ENCODE measurements at places on chromosomes 12 and 14.

DNA sequence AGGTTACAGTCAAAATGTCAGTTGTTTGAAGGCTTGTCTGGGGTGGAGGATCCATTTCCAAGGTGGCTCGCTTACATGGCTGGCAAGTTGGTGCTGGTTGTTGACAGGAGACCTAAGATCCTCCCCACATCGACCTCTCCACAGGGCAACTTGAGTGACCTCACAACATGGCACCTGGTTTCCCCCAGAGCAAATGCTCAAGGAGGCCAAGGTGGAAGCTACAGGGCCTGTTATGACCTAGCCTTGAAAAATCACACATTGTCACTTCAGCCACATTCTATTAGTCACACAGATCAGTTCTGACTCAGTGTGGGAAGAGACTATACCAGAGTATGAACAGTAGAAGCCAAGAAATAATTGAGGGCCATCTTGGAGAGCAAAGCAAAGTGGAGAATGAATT lies 11.3 kb upstream of the GNG2 start:
- DNase-seq: no peak

DNA sequence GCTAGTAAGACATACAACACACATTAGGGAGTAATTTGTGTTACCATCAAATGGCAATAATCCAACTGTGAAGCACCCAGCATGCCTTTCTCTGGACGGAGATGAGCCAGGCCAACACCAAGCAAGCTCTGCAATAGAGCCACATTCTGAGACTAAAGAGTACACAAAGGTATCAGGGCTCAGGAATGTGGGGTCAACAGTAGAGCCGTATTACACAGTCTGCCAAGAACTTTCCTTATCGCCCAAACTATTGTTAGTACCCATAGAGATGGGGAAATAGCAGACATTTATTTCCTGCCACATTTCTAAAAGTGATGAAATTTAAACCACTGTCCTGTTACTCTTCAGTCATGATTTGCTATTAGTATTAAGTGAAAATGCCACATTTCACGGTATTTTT lies 113.7 kb downstream of the BMP4 start:
- DNase-seq: no peak

DNA sequence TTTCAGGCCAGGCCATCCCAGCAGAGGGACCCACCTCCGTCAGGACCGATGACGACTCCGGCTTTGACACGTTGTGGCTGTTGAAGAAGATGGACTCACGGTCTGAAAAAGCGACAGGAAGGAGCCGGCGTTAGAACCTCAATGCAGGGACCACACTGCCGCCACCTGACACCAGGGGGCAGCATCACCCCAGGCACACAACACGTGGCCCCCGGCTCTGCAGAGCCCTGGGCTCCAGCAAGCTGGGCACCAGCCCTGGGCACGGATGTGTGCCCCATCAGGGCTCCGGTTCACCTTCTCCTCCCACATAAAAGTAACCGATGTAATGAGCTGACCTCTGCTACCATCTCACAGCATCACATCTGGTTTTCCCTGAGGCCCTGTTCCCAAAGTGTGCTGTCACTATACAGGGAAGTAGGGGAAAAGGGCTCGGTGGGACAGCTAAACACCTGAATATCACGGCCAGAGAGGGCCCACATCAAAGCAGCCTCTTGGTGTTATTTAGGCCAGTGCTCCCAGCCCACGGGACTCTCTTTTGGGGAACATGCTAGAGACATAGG lies 29.0 kb downstream of the CHGA start:
- DNase-seq: peak; percentile 92

- DNase-seq: no peak
Measured at GRCh38 chr14:106622200-106622745, 1095.9 kb downstream of the TMEM121 start.

- DNase-seq: peak; percentile 90
Measured at GRCh38 chr14:103109535-103110441, 13.5 kb upstream of the TNFAIP2 start.

- DNase-seq: no peak
Measured at GRCh38 chr12:120290609-120291305, 946 bp downstream of the RNU4-2 start.

DNA sequence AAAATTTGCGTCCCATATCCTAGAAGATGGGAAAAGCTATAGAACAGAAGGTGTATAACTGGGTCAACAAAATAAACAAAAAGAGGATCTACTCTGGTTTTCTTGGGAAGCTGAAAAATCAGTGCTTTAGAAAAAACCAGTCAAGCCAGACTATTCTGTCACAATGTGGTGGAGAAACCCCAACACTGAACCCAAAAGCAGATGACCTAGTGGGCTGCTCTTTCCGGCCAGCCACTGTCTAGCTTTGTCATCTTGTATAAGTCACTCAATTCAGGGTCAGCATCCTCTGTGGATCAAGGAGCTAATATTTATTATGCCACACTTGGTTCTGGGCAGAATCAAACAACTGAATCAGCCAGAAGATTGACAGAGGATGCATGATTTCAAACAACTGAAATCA lies 26.6 kb upstream of the TMCC3 start:
- no peak for DNase-seq

- no peak for DNase-seq
Measured at GRCh38 chr12:59587710-59588109, 8.1 kb upstream of the SLC16A7 start.

DNA sequence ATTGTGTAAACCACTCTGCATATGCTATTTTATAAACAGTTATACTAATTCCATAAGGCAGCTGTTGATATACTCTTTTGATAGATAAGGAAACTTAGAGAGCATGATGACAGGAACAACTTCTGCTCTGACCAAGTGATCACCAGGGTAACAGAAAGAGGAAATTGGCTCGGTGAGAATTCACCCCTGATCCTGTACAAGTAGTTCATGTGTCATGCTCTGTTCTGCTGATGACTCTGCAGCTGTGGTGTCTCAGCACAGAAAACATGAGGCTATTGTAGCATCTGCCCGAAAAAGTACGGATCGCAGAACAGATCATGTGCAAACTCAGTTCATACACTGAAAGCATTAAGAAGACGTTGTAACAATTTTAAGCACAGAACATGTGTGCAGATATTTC lies 345.0 kb downstream of the LRIG3 start:
- DNase-seq: peak; percentile 48

GRCh38 chr12:4301932-4302501 lies 19.0 kb upstream of the TIGAR start:
- DNase-seq: no peak

DNA sequence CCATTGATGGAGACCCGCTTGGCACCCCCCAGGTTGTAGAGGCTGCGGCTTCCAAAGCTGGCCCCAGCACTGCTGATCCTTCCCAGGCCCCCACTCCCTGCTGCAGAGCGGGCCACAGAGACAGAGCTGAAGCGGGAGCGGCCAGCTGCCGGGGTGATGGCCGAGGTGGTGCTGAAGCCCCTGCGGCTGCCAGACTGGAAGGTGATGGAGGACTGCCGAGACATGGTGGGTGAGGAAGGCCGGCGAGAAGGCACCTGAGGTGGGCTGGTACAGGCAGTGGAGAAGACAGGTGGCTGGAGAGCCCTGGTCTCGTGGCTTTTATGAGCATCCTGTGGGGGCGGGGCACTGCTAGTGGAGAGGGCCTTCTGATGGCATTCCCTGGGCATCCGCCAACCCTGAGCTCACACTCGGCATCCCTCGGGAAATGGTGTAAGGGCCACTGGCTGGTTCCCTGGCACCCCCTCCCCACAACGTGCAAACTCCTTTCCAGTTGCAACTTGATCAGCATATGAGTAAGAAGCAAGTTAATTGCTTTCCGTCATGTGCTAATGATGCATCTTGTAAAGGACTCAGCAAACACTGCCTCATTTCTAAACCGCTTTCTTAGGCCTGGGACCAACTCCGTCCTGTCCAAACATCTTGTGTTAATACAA lies at the start of gene KRT75:
Gene KRT75 (minus strand): TSS at position 291 of the 653 bp plus-strand sequence. CDS start 67 bp downstream, at position 224.
- no peak for DNase-seq

- no peak for DNase-seq
Measured at GRCh38 chr14:79225815-79226214, 985.5 kb downstream of the DIO2 start.

GRCh38 chr14:67833403-67833802 lies 13.8 kb downstream of the RAD51B start:
- DNase-seq: no peak

- DNase-seq: no peak
Measured at GRCh38 chr14:48140804-48141203, 465.4 kb upstream of the MDGA2 start.

DNA sequence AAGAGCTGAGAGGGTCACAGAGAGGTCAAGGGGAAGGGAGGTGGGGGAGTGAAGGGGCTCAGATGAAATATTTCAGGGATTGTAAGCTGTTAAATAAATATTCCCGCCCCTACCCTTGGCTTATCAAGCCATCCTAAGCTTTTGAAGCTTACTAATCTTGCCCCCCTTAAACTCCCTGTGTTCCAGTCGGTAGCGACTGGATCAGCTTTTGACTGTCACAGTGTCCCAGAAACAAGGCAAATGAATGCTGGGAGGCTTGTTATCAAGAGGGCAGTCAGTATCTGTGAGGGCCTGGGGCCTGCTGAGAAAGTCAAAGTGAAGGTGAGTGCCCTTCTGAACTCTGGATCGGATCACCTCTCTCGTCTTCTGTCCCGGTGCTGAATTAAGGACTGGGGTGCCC lies 128.1 kb downstream of the DACT1 start:
- DNase-seq: no peak

DNA sequence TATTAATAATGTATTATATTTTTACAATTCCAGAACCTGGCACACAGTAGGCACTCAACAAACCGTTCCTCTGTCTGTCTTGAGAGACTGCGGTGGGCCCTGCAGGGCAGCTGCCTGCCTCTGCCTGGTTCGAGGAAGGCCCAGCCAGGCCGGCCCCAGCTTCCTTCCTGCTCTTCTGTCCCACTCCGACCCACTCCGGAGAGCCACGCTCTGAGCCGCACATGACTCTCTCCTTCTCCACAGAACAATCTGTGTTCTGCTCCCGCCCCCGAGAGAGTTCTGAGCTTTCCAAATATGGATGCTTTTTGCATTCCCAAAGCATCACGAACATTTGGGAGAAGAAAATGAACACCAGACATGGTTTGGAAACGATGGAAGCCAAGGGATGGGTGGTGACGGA lies 57.3 kb downstream of the TTC7B start:
- peak; percentile 17 for DNase-seq
